CD4-positive, alpha-beta T cell treated with Interferon gamma for 1 hour (primary cell): ENCODE measurements at places on chromosomes 7 and 10.
A peak's percentile ranks its signal among the peaks of the same experiment; 100 is the strongest.

DNA sequence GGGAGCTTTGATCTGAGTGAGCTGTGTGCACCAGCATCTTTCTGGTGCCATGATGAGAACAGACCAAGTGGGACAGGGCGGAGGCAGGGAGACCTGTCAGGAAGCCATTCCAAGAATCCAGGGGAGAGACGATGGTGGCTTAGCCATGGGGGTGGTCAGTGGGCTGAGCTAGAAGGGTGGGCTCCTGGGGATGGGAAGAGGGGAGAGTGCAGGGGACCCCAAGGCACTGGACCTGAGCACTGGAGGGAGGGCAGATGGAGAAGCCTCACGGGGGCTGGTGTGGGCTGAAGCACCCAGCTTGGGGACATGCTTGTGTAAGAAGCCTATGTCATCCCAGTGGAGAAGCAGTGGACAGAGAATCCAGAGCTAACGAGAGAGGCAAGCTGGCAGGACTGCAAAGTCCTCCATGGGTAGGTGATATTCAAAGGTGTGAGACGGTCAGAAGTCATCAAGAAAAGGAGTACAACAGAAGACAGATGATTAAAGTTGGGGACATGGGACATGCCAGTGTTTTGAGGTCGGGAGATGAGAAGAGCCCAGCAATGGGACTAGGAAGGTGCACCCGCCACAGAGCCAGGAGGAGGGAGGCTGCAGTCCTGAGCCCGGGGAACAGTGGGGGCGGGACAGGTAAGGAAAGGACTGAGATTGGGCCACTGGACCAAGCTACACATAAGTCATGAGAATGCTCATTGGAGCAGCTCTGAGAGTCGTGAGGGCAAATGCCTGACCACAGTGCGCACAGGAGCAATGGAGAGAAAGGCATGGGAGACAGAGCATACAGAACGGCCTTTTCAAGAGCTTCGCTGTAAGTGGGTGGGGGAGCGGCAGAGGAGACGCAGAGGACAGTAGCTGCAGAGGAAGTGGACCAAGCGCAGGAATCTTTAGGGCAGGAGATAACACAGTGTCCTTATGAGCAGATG is 72.0 kb downstream of the GRID1 start:
- no peak for DNase-seq

DNA sequence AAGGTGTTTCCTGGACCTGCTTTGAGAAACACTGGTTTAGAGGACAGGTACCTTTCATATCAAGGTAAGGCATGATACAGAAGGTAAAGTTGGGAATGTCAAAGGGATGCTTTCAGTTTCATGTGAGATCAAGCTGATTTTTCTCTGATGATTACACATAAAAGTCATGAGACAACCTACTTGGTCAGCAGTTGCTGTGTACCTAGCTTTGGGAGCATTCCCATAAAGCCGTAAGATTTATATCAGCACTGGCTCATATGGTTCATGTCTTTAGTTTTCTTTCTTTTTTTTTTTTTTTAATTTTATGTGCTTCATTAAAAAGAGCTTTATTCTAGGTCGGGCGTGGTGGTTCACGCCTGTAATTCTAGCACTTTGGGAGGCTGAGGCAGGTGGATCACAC is 265.3 kb upstream of the LRGUK start:
- no peak for DNase-seq

- peak; percentile 4 for DNase-seq
Measured at GRCh38 chr7:117014673-117015133, 61.4 kb downstream of the ST7 start.

DNA sequence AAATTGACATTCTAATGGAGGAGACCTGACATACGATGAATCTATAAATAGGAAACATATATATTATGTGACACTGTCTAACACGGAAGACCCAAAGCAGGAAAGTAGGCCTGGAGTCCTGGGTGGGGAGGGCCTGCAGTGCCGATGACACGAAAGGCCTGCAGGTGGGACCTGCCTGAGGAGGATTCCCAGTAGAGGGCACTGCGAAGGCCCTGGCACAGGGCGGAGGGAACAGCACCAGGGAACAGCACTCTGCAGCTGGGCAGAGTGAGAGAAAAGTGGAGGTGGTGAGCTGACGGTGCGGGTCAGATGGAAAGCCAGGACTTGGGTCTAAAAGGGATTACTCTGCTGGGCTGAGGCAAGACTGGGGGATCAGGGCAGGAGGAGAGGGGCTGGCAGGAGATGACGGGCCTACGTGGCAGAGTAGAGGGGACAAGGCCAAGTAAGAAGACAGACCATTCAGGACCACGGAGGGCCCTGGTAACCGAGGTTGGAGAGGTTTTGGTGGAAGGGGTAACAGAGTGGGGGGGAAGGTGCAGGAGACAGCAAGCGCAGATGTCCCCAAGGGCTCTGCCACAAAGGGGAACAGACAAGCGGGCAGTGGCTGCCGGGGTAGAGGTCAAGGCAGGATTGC is 8.1 kb downstream of the ZNF746 start:
- DNase-seq: no peak

DNA sequence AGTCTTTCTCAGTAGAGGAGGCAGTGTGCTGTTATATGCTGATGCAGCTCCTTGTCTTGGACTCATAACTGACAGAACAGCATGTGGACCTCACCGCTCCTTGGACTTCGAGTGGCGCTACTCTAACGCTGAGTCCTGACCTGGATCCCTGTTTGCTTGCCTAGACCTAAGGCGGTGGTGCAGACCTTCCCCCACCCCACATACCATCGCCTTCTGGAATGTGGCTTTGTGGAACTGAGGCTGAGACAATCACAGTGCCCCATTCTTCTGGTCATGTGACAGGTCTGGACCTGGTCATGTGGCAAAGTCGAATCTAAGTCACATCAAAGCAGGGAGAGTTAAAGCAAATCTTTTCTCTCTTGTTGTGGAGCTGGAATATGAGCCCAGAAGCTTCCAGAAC is 190.7 kb upstream of the MKI67 start:
- no peak for DNase-seq

GRCh38 chr10:99711129-99711719 is 20.7 kb downstream of the COX15 start:
- DNase-seq: peak; percentile 2

- DNase-seq: no peak
Measured at GRCh38 chr7:47350425-47350824, 231.5 kb downstream of the TNS3 start.

GRCh38 chr7:46006212-46006611 is 85.1 kb upstream of the IGFBP3 start:
- DNase-seq: no peak

DNA sequence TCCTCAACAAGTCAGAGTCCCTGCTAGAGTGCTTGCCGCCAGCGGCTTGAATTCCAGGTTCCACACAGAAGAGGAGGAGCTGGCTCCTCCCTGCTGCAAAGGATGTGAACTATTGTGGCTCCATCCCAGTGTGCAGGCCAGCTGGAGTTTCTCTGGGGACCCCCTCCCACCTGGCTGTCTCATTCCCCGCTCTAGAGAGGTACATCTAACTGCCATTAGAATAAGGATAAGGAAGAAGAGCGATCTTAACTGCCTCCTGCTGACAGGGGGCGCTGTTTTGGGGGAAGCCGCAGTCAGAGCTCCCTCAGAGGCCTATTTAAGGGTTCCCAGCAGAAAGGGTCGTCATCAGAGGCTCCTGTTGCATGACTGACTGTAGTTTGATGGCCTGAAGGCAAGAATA is 40.8 kb upstream of the HECW1 start:
- no peak for DNase-seq

DNA sequence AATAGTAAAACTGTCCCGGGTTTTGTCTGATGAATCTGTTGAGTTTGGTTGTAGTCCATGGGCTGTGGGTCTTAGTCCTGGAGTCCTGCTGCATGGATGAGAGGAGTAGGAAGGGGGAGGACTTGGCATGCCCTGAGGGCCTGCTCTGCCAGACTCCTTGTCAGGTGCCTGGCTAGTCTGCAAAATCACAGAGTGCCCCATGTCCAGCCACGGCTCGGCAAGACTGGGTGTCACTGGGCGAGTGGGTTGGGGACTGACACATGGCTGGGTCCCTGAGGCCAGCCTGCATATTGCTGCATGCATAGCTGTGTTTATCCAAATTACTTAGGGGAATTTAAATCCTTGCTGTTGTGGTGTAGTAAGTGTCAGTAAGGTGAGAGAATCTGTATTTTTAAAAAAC is 9.7 kb downstream of the MINDY4 start:
- no peak for DNase-seq

DNA sequence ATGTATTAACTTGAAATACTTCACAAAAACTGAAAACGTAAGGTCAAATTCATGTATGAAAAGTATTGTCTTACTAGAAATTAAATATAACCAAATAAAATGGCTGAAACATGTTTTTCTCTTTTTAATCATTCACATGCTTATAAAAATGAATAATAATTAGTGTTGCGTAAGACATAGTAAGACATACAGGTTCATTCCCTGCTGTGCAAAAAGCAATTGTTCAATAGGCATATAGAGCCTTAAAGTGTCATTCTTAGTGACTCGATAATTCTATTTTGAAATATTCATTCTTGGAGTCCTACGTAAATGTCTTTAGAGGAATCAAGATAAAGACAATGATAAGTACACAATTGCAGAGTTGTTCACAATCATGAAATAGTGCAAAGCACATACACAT is 337.1 kb downstream of the SUGCT start:
- no peak for DNase-seq

DNA sequence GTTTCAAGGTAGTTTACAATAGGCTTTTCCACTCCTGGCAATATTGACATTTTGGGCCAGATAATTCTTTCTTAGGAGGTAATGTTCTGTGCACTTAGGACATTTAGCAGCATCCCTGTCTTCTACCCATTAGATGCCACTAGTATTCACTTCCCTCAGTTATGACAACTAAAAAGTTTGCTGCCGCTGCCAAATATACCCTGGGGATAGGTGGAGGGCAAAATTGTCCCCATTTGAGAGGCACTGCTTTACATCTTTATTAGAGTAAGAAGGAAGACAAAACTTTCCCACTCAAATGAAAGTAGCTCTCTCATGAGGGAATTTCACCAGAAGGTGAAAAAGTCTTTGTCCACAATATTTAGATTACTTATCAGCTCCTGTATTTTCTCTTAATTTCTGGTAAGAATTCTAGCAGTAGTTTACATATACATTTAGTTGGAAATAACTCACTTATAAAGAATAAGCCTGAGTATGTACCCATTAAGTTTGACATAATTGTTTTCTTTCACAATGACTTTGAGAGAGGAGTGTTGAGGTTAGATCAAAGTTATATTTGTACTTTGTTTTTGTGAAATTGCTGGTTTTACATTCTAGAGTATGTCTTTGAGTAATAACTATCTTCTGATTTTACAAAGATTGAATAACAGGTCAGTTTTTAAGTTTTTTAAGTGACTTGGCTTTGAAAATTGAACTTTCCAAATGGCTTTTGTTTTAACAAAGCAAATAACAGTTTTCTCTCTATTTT is 46.0 kb downstream of the HELLS start:
- no peak for DNase-seq

- no peak for DNase-seq
Measured at GRCh38 chr10:69786791-69787190, 14.9 kb upstream of the COL13A1 start.

DNA sequence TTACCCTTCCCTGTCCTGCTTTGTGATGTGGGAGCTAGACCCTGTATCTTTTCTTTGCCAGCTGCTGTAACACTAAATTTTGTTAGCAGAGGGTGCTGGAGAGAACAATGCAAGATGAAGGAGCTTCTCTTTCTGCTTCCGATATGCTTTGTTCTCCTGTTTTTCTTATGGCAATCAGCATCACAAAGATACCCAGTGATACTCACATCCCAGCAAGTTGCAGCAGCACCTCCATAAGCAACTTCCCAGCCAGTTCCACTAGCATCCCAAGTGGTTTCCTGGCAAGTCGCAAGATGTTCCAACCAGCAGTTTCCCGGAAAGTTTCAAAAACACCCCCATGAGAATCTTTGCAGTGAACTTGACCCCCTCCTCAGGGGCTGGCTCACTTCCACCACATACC is 148.6 kb downstream of the IMMP2L start:
- no peak for DNase-seq

DNA sequence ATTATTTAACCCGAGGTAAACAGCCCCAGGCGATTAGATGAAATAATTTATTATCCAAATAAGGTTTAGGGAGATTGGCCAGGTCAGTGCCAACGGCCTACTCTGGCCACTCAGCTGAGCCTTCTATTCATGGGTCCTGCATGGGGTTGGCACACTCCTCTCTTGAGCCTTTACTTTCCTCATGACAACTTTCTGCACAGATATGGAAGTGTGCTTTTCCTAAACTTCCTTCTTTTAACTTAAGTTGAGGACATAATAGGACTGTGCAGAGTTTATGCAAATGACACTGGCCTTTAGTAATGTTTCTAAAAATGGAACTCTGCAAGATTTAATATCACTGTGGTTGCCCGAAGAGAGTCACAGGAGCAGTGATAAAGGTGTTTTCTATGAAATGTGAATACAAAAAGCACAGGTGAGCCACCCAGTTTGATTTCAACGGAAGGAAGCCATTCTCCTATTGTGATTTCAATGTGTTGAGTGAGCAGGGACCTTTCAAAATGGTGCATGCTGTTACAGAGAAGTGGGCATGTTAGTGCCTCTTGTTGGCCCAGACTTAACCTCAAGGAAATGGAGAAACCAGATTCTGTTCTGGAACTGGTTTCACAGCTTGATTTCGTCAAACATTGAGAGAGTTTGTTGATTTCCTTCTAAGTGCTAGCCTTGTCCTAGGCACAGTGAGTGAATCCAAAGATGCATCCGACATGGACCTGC is 55.7 kb downstream of the LYZL2 start:
- DNase-seq: no peak

GRCh38 chr10:122875843-122876466 is 3.4 kb downstream of the FAM24B start:
- no peak for DNase-seq

DNA sequence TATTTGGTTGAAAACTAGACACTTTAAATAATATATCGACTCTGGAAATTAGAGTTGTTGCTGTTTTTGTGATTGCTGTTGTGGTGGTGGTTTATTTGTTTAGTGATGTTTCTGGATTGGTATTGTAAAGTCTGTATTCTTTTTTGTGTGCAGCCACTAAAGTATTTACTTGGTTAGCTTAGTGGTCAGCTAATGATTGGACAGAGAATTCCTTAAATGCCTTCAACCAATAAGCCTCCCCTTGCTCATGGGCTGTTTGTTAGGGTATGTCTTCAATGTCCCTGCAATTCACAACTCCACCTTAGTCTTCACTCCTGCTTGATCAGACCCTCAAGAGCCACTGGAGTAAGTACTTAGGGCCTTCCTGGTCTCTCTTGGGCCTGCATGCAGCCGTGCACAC is 71.0 kb downstream of the PAXIP1 start:
- no peak for DNase-seq

GRCh38 chr10:8873310-8873709 is 818.8 kb downstream of the GATA3 start:
- DNase-seq: no peak

DNA sequence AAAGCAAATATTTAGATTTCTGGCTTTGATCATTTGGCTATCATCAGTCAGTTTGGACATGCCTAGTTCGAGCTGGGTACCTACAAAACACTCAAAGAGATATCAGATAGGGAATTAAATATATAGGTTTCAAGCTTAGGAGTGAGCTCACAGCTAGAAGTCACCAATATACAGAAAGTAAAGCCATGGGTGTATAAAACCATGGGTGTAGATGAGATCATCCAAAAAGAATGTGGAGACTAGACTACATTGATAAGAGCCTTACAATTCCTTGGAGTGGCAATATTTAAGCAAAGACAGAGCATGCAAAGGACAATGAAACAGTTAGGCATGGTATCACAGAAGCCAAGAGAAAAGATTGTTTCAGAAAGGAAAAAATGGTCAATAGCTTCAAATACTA is 7.2 kb upstream of the RALA start:
- no peak for DNase-seq

GRCh38 chr7:16244469-16244868 is 176.9 kb downstream of the CRPPA start:
- DNase-seq: no peak

- DNase-seq: no peak
Measured at GRCh38 chr7:133693281-133693680, 433.9 kb upstream of the LRGUK start.
